ENCODE measurements at places on chromosomes 6 and 20.

GRCh38 chr20:51135926-51136715 is 113.2 kb upstream of the KCNG1 start:
- DNase-seq = no peak

- DNase-seq = no peak
Measured at GRCh38 chr20:53718142-53719021, 124.7 kb upstream of the ZNF217 start.

DNA sequence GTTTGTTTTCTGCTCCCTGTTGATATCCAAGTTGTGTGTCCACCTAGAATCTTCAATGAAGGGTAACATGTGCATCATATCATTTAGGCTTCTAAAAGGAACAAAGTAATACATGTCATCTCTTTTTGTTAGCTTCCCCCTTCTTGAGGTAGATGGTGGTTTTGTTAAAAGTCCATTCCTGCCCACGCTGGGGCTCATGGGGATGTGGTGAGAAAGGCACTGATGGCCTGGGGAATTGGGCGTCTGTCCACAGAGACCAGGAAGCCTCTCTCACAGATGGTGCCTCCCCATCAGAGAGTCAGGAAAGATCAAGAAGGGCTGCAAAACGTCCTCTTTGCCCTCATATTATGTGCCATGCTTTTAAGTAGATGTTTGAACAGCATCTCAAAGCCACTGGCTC is 32.5 kb downstream of the GNAS start:
- DNase-seq = no peak

DNA sequence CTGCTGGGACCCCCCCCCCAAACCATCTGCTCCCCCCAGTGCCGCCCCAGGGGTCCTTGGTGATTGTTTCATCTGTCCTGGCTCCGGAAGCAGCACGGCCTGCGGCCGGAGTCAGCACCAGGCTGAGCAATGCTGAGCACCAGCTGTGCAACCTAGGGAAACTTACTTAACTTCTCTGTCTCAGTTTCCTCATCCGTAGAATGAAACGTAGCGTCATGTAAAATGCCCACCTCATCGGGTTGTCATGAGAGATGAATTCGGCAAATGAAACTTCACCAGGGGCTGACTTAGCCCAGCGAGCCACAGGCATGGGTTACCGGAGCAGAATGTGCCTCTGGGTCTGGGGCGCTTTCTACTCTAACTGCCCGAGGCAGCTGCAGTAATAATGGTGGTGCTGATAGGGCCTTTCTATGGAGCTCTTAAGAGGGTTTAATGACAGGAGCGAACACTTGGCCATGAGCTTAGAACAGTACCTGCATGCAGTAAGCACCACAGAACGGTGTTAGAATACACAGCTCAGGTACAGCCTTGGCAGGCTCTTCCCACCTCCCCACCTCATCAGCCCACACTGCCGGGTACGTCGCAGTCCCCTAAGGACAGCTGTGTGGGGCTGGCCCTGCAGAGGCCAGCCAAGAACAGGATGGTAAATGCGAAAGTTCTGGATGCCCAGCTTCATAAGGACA is 1.7 kb downstream of the THBS2 start:
- DNase-seq = no peak

DNA sequence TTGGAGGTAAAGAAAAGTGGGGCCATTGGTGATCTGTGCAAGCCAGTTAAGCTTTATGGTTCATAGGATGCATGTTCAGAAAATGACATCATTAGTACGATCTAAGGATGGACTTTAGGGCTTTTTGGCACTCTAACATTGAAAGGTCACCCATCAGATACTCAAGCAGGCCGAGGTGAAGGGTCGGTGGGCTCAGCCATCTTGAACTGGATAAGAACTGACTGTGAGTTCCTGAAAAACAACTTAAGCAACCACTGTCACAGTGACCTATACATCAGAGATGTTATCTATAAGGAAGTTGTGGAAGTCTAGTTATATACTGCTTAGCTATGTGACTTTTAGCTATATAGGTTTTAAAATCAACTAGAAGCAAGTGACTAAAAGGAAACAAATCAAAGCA is 13.0 kb upstream of the ITCH start:
- no peak for DNase-seq

GRCh38 chr6:127328043-127328609 is 15.3 kb downstream of the ECHDC1 start:
- peak; percentile 17 for DNase-seq

GRCh38 chr6:156695742-156696141 is 81.4 kb upstream of the ARID1B start:
- no peak for DNase-seq

- DNase-seq = no peak
Measured at GRCh38 chr20:43446361-43446879, 11.3 kb upstream of the SRSF6 start.

DNA sequence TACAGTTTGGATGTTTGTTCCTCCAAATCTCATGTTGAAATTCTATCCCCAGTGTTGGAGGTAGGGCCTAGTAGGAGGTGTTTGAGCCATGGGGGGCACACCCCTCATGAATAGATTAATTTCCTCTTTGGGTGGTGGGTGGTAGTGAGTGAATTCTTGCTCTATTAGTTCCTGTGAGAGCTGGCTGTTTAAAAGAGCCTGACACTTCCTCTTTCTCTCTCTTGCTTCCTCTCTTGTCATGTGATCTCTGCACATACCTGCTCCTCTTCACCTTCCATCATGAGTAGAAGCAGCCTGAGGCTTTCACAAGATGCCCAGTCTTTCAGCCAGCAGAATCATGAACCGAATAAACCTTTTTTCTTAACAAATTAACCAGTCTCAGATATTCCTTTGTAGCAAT is 340.2 kb upstream of the CHD6 start:
- DNase-seq = no peak

- no peak for DNase-seq
Measured at GRCh38 chr6:164151161-164152120, 736.9 kb downstream of the QKI start.

DNA sequence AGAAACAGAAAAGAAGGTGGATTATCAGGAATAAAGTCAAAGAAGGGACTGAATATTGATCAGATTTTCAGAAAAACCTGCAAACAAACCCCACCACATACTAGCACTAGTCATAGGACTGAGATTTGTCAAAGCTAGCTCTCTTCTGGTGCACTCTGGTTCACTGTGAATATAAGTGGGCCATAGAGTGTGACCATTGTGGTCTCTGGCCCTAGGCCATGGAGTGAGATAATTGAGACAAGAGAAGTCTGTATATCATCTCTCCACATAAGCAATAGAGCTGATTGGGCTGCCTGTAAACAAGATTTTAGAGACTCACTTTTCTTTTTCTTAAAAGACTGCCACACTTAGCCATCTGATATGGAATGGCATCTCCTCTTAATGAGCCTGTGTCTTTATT is 247.2 kb downstream of the LAMA2 start:
- no peak for DNase-seq

Data from HCEC 1CT (cell line).